ENCODE measurements at places on chromosomes 2 and 18. TPM values are rescaled to one million over a fixed set of nuclear protein-coding genes. Genes with fewer than 3 reads are reported as not detected.

DNA sequence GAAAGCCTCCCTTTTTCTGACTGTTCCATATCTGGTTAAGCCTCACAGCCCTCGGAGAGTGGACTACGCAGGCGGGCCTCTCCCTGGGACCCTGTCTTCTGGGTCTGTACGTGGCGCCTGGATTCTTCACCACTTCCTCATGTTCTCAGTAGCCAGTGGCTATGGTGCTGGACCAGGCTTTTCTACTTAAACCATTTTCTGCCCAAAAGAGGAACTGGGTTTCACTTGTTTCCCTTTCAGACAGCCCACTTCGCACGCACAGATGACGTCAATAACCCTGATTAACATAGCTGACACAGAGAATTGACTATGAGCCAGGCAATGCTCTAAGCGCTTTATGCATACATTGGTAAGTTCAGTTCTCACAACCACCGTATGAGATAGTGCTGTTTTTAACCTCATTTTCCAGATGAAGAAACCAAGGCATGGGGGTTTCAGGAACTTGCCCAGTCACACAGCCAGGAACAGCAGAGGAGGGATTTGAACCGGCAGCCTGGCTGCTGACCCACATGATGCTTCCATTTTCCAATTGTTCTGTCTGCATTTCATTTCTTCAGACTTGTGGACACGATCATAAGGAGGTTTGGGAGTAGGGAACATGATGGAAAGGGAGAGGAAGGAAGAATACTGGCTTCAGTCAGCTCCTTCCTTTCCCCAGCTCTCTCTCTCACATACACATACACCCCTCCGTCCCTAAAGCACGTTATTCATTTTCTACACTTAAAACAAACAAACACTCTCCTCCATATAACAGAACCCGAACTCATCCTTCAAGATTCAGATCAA is 41.7 kb downstream of the MYOM1 start:
- DNase-seq, result peak; percentile 67

PDE11A gene
- not detected for total RNA-seq

TUBA3E gene
- total RNA-seq, result 9.5 TPM

NETO1 gene
- not detected for total RNA-seq

DNA sequence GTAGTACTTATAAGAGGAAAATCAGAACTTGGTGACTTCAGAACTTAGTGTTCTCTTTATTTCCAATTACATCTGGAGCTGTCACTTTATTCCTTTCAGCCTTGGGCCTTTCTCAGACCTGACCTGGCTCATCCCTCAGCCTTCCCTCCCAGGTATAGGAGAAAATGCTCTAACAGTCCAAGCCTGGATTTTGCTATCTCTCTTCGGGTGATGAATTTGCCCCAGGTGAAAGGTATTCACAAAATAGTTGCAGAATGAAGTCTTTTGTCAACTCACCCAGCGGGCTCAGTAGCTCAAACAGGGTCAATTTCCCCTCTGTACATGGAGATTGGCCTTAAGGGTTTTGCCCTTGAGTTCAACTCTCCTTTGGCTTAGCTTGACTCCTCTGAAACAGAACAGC is 12.0 kb downstream of the NRP2 start:
- DNase-seq, result no peak

DNA sequence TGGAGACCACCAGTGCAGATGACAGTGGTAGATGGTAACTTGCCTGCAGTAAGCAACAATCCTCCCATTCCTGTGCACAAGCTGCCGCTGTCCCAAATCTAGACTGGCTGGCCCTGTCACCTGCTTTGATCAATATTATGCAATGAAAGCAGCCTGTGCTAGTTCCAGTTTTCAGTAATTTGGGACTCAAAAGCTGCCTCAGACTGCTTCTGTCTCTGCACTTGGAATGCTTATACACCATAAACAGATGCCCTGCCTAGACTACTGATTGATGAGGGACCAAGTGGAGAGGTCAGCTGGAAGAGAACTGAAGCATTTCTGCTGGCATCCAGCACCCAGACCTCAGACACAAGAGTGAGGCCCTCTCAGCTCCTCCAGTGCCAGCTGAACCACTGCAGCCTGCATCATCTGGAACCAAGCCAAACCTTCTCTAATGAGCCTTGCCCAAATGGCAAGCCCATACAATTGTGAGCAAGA is 24.9 kb downstream of the CCBE1 start:
- DNase-seq, result no peak

ATOH8 gene
- 35.1 TPM for total RNA-seq

- no peak for DNase-seq
These were observed 1.5 kb downstream of the CNRIP1 start for GRCh38 chr2:68317971-68318913.

BCL2 gene
- 8.0 TPM for total RNA-seq

- no peak for DNase-seq
These were observed 124.8 kb upstream of the RMDN2 start for GRCh38 chr2:37800176-37800858.

CELF4 gene
- 0.22 TPM for total RNA-seq

GRCh38 chr2:222709191-222709891 is 37.9 kb downstream of the MOGAT1 start:
- DNase-seq, result peak; percentile 92

DNA sequence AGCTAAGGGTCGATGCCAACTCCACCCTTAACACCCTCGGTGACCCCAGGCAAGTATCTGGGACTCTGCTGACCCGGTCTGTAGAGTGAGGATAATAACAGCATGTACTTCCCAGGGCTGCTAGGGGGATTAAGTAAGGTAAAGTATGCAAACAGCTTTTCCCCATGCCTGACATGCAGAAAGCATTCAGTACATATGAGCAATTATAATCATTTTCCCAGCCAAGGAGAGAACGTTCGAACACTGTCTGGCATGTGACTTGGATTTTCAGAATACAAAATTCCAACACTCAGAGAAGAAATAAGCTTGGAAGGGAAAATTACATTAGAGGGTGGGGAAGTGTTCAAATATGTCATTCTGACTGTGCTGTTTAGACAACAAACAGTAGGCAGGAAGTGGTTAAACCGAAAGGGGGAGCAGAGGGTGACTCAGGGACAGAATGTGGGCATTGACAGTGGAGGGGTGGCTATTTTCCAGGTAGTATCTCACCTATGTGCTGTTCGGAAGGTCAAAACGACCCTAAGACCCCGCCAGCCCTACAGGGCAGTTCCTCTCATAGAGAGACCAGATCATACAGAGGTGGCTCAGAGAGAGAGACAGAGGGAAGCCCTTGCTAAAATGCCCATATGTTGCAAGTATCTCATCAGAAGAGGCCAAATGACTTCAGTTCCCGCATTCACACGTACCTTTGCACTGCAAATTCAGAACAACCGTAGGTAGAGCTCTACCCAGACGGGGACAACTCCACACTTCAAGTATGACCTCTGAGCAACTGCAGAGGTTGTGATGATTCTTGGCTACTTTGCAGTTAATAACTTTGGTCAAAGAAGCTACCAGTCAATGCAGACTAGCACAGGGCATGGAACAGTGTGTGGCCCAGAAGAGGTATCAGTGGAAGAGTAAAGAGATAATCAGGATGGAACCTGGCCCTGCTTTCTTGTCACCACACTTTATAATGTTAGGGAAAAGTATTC is 14.8 kb downstream of the ASPRV1 start:
- peak; percentile 53 for DNase-seq

SP5 gene
- total RNA-seq, result 0.33 TPM

CCDC121 gene
- total RNA-seq, result 3.6 TPM

- DNase-seq, result no peak
These were observed 33.4 kb upstream of the GAREM2 start for GRCh38 chr2:26139269-26140183.

- no peak for DNase-seq
These were observed 221.3 kb downstream of the MBD2 start for GRCh38 chr18:54003195-54003594.

DNA sequence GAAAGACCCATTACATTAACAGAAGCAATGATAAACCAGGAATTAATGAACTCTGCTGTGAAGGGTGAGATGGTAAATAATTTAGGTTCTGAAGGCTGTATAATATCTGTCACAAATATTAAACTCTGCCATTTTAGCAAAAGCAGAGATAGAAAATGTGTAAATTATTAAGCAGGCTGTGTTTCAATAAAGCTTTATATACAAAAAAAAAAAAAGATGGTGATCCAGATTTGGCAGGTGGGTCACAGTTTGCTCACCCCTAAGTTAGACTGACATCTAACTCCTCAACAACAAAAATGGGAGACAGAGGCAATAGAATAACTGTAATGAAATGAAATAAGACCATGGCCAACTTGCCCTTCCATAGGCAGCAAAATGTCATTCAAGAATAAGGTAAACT is 157.3 kb upstream of the FANCL start:
- DNase-seq, result no peak

DNA sequence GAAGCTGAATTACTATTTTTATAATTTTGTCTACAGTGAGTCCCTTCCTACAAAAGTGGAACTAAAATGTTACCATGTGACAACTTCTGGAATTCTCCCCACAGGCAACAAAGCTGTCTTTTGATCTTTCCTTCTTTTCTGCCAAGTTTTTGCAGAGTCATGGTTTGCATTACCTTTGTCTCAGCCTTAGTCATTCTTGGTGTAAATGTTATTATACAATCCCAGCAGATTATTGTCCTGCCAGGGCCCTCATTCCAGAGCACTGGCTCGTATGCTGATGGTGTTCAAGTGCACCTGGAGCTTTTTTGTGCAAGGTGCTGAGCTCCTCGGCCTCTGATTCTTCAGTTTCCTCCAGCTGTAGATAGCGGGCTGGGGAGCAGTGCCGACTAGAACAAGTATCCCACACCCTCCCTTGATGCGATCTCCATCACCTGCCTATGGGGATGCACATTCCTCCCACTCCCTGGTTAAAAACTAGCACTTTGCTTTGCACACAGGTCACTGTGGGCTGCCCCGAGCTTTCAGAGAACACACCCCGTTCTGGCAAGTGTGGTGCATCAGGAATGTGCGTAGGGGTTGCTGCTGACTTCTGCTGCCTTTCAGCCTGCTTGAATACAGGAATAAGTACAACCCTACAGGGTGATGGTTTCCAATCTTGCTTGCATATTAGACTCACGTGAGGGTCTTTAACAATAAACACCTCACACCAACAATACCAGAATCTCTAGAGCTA is 263.6 kb downstream of the RNF144A start:
- DNase-seq, result no peak

All from right atrium auricular region (tissue), 2 donors.